NCI-H2227 treated with DMSO at 0.1 percent for 48 hours (cell line): ENCODE measurements at places on chromosomes 1 and 21.

- peak; percentile 78 for DNase-seq
Measured at GRCh38 chr1:156677616-156678596, 699 bp upstream of the NES start.

GRCh38 chr1:23019863-23020625 is 776 bp downstream of the KDM1A start:
- peak; percentile 54 for DNase-seq

DNA sequence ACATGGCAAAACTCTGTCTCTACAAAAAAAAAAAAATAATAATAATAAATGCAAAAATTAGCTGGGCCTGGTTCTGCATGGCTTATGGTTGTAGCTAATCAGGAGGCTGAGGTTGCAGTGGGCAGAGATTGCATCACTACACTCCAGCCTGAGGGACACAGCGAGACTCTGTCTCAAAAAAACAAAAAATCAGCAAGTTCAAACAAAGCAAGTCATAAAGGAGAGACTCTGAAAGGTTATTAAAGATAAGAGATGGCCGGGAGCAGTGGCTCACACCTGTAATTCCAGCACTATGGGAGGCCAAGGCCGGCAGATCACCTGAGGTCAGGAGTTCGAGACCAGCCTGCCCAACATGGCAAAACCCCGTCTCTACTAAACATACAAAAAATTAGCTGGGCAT is 28.8 kb downstream of the COP1 start:
- DNase-seq = no peak

- no peak for DNase-seq
Measured at GRCh38 chr1:36203554-36204346, 20.5 kb upstream of the THRAP3 start.

GRCh38 chr1:209106861-209107260 is 476.7 kb upstream of the CAMK1G start:
- no peak for DNase-seq

DNA sequence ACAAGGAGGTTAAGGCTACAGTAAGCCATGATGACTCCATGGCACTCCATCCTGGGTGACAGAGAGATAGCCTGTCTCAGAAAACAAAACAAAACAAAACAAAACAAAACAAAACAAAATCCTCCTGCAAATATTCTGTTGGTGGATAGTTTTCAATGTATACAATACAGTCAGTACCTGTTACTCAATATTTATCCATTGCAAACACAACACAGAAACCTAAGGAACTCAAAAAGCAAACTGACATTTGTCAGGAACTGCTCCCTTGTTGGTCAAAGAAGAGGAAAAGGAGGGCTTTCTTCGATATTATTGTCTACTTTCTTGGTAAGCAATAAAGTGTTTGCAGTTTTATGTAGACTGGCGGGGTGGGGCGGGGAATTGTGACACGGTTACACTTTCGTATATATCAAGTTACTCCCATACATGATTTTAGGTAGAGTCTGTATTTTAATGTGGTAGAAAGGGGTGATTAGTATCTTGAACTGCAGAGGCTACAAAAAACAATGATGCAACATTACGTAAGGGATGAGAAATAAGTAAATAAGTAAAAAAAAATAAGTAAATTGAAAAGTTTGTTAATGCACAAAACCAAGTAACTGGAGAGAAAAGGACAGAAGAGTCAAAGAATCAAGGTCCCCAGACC is 31.8 kb downstream of the APP start:
- DNase-seq = no peak

DNA sequence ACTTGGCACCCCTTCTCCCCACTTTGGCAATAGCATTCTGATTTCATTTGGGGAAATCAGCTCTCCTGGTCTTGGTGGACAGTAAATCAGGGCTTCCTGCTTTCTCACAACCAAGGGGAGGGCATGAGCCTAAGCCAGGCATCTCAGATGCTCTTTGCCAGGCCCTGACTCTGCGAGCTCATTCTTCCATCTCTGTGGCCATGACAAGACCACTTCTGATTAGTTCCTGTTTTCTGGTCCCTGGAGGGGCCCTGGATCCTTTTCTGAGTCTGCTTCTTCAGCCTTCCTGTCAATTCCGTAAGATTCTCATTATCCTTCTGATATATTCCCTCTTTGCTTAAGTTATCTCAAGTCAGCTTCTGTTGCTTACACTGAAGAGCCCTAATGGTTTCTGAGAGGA is 210.4 kb downstream of the HIVEP3 start:
- no peak for DNase-seq

- no peak for DNase-seq
Measured at GRCh38 chr21:46226146-46226545, 2.4 kb downstream of the LSS start.

GRCh38 chr1:22184892-22185612 is 42.2 kb upstream of the WNT4 start:
- DNase-seq = no peak

GRCh38 chr1:170309389-170310013 is 163.7 kb downstream of the NTMT2 start:
- DNase-seq = no peak

- DNase-seq = no peak
Measured at GRCh38 chr1:169041366-169041765, 65.1 kb upstream of the ATP1B1 start.
